Stimulated activated CD4-positive, alpha-beta T cell treated with anti-CD3 and anti-CD28 coated beads, Interleukin-15, amount 100 ng/mL, for 1 hour (primary cell): ENCODE measurements at places on chromosomes 12 and 14.

- DNase-seq, result no peak
These were observed 6.7 kb downstream of the BTBD6 start for GRCh38 chr14:105255021-105255507.

DNA sequence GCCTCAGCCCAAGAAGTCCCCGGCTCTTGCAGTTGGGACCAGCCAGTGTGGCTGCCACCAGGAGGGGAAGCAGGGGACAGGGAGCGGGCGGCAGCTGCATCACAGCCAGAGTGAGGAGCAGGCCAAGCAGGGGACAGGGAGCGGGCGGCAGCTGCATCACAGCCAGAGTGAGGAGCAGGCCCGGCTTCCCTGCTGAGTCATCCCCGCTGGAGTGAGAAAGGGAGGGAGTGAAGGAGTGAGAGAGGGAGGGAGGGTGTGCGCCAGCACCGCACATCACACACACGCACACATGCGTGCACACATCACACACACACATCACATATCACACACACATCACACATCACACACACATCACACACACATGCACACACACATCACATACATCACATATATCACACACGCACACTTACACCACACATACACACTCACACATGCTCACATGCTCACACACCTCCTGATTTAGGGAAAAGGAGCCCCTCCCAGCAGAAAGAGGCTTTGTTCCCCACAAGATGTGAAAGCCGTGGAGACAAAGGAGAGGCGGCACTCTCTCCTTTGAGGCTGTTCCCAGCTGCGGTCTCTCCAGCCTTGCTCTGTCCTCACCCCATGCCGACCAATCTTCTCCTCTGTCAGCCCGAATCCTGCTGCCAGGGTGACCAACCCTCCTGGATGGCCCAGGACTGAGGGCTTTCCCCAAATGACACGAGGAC lies 16.7 kb upstream of the ZDHHC22 start:
- DNase-seq, result no peak

DNA sequence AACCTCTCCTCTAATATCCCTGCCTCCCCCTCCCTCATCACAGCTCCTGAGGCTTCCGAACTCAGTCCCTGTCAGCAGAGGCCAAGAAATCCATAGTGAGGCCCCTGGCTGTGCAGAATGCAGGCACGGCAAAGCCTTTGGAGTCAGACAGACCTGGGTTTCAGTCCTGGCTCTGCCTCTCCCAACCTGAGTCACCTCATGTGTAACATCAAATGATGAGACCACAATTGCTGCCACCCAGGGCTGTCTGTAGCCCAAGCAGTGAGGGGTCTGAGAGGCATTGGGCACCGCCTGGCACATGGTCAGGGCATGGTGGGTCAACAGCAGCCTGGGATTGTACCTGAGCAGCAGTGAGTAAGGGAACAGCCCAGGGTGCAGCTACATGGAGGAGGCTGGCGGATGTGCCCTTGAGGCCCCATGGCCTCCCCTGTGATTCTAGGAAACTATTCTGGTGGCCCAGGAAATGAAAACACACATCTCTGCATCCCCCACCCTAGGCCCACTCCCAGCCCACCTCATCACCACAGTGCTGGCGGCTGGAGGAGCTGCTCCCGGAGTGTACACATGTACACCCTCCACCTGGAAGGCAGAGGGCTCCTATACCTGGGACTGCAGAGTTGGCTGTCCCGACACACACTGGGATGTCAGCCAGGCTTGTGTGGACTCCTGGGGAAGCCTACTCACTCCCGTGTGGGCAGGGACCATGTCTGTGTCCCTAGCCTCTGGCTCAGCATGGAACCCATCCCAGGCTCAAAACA lies 7.7 kb downstream of the ANKRD33 start:
- no peak for DNase-seq

DNA sequence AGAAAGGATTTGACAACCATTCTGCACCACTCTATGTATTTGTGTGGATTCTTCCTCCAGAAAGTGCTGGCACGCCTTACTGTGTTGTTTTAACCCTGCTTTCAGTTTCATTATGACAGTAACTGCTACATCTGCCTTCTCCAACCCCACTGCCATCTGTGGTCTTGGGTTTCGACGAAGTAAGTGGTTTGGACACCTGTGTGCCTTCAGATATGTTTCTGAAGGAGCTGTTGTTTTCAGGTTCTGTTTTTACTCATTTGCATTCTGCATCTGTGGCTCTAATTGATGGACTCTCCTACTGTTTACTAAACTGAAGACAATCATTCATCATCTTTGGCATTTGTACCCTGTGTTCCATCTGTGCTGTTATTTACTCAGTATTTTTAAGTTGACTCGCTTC lies 4.1 kb downstream of the TSHR start:
- DNase-seq, result no peak

- no peak for DNase-seq
These were observed 1.3 kb downstream of the SLC38A1 start for GRCh38 chr12:46267575-46267824.

DNA sequence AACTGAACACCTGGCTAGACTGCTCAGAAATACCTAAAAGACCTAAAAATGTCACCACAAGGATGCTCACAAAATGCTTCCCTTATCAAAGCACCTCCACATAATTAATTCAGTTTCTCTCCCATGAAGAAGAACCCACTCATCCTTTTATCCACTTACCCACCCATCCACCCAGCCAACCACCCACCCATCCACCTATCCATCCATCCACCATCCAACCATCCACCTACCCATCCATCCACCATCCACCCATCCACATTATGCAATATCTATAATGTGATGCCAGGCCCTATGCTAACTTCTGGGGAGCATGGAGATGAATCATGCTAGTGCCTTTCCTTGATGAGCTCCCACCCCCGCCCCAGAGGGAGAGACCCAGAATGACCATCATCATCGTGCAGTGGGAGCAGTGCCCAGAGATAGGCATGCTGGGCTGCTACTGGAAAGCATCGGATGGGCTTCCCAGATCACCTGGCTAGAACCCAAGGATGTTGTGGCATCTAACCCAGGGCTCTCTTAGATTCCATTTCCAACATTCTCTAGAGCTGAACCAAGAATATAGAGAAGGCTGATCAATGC lies 166.6 kb downstream of the TTC7B start:
- no peak for DNase-seq

DNA sequence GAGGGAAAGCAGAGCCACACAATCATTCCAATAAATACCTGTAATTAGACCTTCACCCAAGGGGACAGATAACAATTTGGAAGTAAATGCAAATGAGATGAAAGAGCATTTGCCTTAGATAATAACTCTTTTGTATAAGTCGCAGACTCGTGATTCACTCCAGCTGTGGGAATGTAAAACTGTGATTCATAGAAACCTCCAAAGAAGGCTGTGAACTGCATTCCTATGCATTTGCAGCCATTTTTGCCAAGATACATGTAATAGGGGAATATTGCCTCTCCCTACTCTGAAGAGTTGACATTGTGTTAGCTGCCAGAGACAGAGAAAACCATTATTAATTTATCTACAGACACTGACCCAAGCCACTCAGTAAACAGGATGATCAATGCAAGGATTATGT lies 181.9 kb upstream of the ARHGAP5 start:
- no peak for DNase-seq

DNA sequence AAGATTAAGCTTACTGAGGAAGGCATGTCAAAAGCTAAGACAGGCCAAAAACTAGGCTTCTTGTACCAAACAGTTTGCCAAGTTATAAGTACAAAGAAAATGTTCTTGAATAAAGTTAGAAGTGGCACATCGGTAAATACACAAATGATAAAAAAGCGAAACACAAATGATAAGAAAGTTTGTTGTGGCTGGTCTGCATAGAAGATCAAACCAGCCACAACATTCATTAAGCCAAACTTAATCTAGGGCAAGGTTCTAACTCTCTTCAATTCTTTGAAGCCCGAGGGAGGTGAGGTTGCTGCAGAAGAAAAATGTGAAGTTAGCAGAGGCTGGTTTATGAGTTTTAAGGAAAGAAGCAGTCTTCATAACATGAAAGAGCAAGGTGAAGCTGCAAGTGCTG lies 1119.6 kb upstream of the FLRT2 start:
- no peak for DNase-seq

GRCh38 chr12:5047729-5048128 lies 4.0 kb downstream of the KCNA5 start:
- DNase-seq, result no peak

DNA sequence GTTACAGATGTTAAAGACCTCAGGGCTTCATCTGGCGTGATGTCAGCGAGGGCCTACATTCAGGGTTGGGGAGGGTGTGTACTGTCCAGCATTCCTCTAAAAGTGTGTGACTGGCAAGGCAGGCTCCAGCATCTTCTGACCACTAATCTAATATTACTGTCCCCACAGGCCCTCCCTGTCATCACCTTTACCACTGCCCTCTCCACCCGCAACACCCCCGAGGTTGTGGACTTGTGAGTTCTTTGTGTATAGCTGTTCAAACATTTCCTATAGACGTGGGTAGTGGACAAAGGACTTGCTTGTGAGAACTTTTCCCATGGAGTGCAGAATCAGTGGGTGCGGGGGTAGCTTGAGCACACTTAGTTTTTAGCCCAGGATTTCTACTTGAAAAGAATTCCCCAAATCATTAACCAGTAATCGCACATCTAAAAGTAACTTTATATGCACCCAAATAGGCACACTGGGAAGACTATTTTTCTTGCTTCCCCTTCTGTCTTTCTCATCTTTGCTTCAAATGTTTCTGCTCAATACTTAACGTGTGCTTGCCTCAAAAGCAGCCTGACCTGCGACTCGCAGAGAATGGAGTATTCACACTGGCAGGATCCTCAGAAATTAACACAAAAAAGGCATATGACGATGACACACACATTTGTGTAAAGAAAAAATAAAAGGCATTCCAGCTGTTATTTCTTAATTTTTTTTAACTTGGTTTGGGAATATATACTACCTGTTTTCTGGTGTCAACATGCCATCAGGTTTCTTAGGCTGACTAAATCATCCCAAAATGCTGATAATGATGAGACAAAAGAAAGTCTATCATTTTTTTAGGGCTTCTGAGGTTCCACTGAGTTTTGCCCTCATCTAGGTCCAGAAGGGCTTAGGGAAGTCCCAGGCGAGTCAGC lies 158.4 kb upstream of the HIF1A start:
- no peak for DNase-seq

DNA sequence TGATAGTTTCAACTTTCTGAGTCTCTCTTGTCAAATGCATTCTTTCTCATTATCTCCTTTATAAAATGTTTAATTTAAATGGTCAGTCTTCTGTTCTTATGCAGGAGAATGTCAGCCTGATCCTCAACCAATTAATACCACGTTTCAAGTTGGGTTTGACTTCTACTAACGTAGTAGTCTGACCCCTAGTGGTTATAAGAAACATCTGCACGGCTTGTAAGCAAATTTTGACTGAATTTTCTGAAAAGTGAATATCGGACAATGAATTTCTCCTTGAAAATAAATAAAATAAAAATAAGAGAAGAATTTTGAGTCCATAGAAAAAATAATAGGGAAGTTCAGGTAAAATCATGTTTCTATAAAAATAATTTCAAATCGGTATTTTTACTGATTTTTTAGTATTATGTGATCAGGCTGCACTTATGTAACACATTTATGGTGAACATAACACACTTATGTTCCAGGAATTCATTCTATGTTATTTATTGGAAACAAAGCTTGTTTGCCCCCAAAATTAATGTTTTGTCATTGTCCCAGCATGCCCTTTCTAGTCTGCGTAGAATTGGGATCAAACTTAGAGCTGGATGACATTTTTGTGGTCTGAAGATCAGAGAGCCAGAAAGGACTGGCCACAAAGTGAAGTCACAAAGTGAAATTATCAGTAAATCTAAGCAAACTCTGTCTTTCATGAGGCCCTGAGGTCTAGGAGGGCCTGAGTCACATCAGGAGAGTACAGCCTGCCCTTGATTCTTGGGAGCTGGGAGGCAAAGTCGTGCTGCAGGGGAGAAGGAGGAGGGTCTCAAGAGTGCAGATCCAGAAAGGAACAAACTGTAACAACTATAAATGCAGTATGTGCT lies 101.2 kb upstream of the STXBP6 start:
- no peak for DNase-seq

GRCh38 chr14:99884834-99885648 lies 91.8 kb downstream of the EML1 start:
- no peak for DNase-seq

DNA sequence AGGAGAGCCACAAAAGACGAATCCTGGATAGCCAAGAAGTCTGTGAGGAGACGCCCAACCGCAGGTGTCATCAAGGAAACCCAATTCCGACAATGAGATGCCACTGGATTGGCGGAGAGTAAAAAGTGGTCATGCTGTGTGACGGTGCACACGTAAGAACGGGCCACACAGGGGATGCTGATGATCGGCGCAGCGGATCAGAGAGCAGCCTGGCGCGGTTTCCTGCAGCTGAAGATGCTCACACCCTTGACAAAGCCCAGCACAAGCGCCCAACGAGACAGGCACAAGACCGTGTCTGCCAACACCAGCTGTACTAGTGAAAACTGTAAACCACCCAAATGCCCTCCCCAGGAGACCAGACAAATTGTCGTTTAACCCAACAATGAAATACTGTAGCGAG lies 55.8 kb downstream of the CCDC85C start:
- no peak for DNase-seq

- DNase-seq, result no peak
These were observed 252.4 kb upstream of the TBX3 start for GRCh38 chr12:114936148-114937079.

- no peak for DNase-seq
These were observed 8.3 kb downstream of the MEG3 start for GRCh38 chr14:100834082-100834793.

GRCh38 chr14:76203086-76204001 lies 51.6 kb downstream of the GPATCH2L start:
- no peak for DNase-seq

GRCh38 chr12:22648668-22649067 lies 23.7 kb downstream of the ETNK1 start:
- no peak for DNase-seq

DNA sequence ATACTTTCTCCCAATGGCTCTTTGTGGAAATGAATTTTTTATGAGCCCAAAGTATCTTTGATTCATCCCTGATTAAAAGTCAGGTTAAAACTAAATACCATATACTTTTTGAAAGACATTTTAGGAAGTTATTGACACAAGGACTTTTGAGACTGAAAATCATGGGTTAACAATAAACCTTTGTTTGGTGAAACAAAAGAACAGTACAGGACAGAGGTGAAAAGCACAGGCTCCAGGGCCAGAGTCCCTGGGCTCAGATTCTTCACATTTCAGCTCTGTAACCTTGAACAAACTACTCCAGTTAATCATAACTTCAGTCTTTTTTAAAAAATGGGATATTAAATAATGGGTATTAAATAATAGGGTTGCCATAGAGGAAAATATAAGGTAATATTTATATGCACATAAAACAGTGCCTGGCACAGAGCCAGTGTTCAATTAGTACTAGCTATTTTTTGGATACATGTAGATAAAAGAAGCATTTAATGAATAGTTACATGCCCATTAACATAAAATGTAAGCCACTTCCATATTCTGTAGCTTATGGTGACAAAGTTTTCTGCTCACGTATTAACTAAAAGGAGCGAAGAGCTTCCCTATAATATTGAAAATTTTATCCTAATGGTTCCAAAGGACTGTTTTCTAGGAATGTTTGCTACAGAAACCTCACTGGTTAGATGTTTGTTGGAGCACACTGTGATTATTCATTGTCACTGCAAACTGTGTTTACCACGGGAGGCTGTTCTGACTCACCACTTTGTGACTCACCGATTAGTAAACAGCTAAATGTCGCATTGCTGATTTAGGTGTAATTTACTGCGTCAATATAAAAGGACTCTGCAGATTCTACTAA lies 255.4 kb downstream of the DAD1 start:
- DNase-seq, result no peak

GRCh38 chr14:55873169-55873568 lies 245.0 kb upstream of the PELI2 start:
- DNase-seq, result no peak

GRCh38 chr12:28413460-28414109 lies 223.3 kb downstream of the CCDC91 start:
- no peak for DNase-seq
